ENCODE measurements at places on chromosomes 4 and X.

DNA sequence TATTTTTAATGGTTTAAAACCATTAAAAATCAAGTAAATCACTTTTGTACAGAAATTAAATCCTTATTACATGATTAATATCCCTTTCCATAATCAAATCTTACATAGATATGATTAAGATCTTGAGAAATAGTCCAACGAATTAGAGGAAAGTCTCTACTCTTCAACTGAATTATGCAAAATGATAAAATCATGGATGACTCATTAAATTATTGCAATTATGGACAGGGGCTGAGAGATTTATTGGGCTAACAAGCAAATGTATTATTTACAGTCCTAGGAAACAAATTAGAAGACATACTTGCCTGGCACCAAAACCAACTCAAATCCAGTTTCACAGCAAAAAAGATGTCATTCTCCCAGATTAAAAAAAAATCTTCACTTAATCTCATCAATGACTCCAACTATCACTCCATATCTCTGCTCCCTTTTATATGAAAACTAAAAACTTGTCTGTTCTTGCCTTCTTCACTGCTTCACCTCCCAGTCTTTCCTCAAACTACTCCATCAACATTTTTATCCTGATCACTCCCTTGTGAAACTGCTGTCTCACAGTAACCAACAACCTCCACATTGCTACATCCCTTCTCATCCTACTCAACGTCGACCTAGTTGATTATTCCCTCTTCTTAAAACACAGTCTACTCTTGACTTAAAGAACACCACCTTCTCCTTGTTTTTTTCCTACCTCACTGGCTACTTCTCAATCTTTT, 18.4 kb upstream of the DDX60 start:
- no peak for DNase-seq

- no peak for DNase-seq
Measured at GRCh38 chr4:158869761-158870160, 100.9 kb downstream of the FNIP2 start.

DNA sequence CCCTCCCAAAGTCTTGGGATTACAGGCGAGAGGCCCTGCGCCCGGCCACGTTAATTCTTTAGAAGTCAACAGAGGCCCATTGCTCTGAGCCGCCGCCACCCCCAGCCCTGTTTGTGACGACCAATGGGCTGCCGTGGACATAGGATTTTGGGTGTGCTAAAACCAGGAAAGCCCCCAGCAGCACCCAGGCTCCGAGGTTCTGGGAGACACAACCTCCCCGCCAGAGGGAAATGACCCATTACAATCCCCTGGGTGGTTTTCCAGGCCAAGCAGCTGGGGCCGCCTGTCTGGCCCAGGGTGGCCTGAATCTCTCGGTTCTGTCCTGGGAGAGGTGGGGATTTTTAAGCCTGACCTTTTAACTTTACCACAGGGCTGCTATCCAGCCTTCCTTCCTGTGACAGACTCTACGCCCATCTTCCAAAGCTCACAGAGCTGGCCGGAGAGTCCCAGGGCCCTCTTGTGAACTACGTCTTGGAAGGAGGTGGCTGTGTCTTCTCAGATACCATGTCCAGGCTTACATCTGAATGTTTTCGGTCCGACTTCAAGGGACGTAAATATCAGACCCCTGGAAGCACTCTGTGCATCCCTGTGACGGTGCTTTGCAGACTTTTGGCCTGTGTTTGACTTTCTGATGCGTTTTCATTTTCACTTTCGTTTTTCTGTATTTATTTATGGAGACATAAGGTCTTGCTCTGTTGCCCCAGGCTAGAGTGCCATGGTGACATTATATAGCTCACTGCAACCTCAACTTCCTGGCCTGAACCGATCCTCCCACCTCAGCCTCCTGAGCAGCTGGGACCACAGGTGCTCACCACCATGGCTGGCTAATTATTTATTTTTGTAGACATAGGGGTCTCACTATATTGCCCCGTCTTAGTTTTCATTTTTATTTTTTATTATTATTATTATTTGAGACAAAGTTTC, 36.0 kb downstream of the P2RY8 start:
- no peak for DNase-seq

DNA sequence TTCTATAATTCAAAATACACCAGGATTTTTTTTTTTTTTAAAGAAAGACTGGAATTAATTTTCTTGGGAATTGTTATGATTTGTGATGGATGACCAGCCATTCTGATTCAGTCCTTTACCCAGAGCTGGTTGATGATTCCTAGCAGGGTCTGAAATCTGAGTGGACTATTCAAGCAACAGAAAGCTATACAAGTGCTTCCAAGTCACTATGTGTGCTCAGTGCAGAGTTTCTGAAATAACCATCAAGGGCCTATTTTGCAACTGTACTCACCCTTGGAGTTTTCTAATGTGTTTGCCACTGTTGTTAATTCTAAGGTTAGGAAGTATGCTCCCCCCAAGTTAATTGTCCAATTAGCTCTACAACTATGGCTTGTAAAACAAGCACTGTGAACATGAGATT, 137.7 kb upstream of the RAPGEF2 start:
- no peak for DNase-seq

- DNase-seq, result no peak
Measured at GRCh38 chrX:65575022-65575421, 40.4 kb upstream of the LAS1L start.

GRCh38 chr4:5503336-5503936, 204.9 kb downstream of the EVC2 start:
- DNase-seq, result no peak

DNA sequence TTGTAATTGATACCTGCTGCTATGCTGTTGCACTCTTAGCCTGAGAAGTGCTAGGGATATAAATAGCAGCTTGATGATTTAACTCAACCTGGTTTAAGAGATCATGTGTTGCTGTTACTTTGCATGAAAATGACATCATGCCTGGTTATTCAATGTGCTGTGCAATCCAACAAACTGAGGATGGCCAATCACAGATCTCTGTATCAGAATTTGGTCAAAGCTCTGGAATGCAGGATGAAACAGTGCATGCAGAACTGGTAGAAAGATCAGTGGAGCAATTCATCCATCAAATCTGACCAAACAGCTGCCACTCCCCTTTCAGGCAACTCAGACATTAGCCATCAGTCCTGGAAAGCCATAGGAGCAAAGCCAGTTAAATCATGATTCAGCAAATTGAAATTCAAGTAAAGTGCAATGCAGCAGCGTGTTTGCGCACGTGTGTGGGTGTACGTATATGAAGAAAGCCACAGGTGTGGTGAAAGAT, 160.3 kb upstream of the RASGEF1B start:
- no peak for DNase-seq

GRCh38 chr4:37802068-37802666, 24.3 kb upstream of the PGM2 start:
- DNase-seq, result peak; percentile 50

GRCh38 chrX:107451731-107452130, 2.3 kb downstream of the FRMPD3 start:
- no peak for DNase-seq

DNA sequence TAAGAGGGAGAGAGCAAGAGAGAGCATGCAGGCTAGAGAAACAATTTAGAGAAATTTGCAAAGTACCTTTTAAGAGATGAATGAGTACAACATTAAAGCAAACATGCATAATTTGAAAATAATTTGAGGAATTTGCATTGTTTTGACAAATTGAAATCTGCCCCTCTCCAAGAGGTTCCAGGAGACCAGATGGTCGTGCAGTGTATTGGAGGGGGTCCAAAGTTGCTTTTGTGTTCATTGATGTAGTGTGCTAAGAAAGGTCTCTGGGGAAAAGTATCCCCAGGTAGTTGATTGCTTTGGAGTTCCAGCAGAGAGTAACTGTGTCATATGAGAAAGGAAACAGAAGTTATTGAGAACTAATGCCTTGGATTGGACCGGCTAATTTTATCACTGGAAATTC, 635.0 kb upstream of the TENM3 start:
- DNase-seq, result no peak

- DNase-seq, result no peak
Measured at GRCh38 chr4:173281406-173282255, 52.5 kb downstream of the HMGB2 start.

DNA sequence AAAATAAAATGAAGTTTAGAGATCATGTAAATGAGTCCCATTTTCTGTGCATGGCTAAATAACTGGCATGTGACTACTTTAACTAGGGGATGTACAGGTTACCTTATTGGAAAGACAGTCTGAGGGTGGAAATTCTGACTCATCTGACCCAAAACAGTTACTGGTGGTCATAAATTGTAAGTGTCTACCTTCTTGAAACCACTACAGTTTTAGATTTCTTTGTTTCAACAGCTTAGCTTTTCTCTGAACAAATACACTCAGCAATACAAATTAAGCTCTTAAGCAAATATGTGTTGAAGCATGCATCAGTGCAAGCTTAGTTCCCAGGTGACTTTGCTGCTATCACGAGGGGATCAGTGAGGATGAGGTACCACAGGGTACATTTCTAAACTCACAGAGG, 60.7 kb upstream of the PGM2 start:
- no peak for DNase-seq

- no peak for DNase-seq
Measured at GRCh38 chrX:118272242-118272641, 73.7 kb upstream of the WDR44 start.

DNA sequence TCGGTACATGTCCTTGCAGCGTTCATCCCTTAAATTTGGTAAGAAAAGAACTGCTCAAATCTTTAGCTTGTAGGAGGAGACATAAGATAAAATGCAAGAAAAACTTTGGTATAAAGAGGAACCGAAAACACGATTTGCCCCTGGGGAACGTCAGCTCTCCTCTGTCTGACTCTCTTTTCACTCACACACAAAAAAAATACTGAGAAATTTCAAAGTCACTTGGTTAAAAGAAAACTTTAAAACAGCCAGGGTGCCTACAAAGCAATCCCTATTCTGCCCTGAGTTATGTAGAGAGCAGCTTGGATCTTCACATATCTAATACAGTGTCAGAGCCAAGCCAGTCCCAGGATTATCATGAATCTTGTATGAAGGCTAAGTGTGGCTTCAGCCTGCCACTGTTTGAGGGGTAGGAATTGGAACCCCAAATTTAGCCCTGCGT, 248.5 kb upstream of the CXXC4 start:
- DNase-seq, result no peak

GRCh38 chr4:83361416-83362103, 26.9 kb upstream of the HPSE start:
- DNase-seq, result no peak

- no peak for DNase-seq
Measured at GRCh38 chr4:169523796-169524195, 88.6 kb downstream of the NEK1 start.

GRCh38 chr4:84491481-84491880, 7.6 kb downstream of the NKX6-1 start:
- no peak for DNase-seq

- no peak for DNase-seq
Measured at GRCh38 chr4:24121395-24122175, 231.7 kb upstream of the PPARGC1A start.

- no peak for DNase-seq
Measured at GRCh38 chrX:125204681-125205132, 115.0 kb upstream of the TEX13C start.

DNA sequence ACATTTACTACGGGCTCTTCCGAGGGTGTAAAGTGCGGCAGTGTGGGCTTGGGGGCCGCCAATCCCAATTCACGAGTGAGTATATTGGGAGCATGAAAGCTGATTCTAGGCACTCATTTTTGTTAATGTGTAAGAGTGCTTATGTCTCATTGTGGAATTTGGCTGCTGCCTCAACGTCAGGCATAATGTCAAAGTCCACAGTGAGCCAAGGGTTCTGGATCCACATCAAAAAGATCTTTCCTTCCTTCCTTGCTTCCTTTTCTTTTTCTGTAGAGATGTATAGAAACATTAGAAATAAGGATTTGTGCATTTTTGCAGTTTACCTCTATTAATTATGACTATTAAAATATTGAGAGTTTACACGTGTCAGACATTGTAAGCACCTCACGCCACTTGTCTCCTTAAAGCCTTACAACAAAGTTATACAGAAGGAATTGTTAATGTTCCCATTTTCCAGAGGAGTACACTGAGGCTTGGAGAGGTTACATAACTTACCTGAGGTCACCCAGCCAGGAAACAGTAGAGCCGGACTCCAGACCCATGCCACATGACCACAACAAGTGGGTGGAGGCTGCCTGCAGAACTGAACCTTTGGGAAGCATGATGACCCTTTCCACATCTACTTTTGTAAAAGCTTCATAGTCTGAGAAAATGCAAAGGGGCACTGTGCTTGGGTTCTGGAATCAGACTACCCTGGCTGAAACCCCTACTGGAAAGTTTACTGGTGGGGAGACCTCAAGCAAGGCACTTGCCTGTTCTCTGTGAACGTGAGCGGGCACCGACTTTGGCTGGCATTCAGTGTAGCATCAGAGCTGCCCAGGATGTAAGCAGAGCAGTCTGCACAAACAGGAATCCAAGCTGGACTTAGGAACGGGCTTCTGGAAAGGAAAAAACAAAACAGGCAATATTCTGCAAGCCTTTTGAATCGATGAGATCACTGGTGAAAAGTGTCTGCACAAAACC, 761 bp downstream of the CLRN2 start:
- DNase-seq, result no peak

GRCh38 chr4:129037093-129037492, 56.2 kb downstream of the SCLT1 start:
- no peak for DNase-seq

GRCh38 chr4:89294573-89295269, 12.9 kb downstream of the GPRIN3 start:
- no peak for DNase-seq

DNA sequence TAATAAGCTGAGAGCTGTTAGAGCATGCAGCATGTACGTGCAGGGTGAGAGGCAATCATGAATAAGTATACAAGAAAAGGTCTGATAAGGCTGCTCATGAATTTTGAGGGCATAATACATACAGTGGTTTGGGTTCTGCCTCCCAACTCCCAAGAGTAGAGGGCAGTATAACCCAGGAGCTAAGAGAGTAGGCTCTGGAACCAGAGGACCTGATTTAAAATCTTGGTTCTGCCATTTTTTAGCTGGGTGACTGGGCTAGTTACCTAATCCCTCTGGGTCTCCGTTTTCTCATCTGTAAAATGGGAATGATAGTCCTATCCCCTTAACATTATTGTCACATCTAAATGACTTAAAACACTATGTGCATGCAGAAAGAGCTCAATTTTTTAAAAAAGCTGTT, 85.3 kb downstream of the LNX1 start:
- no peak for DNase-seq

DNA sequence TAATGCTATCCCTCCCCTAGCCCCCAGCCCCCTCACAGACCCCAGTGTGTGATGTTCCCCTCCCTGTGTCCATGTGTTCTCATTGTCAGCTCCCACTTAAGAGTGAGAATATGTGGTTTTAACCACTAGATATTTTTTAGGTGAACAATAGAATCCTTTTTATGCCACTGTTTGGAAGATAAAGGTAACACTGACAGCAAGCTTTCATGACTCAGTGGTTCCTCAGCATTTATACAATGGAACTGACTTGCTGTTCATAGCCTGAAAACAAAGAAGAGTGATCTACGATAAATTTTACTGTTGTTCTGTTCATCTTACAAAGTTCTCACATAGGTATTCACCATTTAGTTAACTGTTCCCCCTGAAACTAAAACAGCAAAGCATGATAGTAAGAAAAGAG, 147.8 kb downstream of the ARHGAP10 start:
- no peak for DNase-seq

- no peak for DNase-seq
Measured at GRCh38 chr4:19925516-19925915, 326.2 kb upstream of the SLIT2 start.

- DNase-seq, result no peak
Measured at GRCh38 chrX:6885396-6885795, 262.1 kb upstream of the STS start.

- no peak for DNase-seq
Measured at GRCh38 chr4:161254375-161254774, 909.4 kb downstream of the FSTL5 start.

- DNase-seq, result no peak
Measured at GRCh38 chr4:169583563-169583962, 28.8 kb downstream of the NEK1 start.
